ENCODE measurements at places on chromosomes 5 and 9. TPM values are rescaled to one million over a fixed set of nuclear protein-coding genes. Genes with fewer than 3 reads are reported as not detected.

DNA sequence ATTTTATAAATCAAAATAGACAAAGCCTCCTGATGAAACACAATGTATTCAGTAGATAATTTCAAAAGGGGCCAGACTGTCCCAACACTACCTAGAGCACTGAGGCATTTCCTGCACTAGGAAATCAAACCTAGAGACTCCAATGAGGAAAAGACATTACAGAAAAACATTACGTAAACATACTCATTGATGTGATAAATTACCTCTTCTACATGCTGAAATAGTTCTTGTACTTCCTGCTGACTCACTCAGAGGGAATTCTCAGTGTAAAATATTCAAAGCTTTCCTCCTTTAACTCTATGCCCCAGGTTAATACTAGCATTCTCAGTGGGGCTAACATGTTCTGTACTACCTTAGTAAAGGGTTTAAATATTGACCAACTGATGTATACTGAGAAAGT lies 178.0 kb downstream of the ESM1 start:
- H3K27ac ChIP-seq: no peak overlapping the region
- DNase-seq: no peak
- H3K36me3 ChIP-seq: no peaks in the 10 kb centered on the region
- no peaks in the 10 kb centered on the region for H3K4me1 ChIP-seq
- H3K27me3 ChIP-seq: no peaks in the 10 kb centered on the region

GRCh38 chr5:116035123-116035522 lies 2.9 kb downstream of the ARL14EPL start:
- no peak overlapping the region for H3K27ac ChIP-seq
- H3K4me1 ChIP-seq: no peaks in the 10 kb centered on the region
- no peak for DNase-seq
- H3K27me3 ChIP-seq: no peaks in the 10 kb centered on the region

DNA sequence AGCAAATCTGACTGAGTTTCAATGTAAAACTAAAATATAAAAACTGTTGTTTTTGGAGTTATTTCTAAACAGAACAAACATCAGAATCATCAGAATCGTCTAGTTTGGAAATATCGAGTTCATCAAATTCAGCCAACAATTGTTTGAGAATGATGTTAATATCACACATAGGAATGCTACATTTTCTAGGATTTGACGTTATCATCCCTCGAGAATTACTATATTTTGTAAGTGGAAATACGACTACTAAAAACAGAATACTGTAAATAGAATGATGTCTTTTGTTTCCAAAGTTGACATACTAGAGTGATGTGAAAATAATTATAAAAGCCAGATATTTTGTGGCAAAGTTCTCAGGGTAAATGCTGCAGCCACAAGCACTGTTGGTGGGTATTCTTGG lies 805.9 kb downstream of the TLE1 start:
- no peaks in the 10 kb centered on the region for H3K27me3 ChIP-seq
- H3K36me3 ChIP-seq: no peaks in the 10 kb centered on the region
- no peak overlapping the region for H3K4me3 ChIP-seq

DNA sequence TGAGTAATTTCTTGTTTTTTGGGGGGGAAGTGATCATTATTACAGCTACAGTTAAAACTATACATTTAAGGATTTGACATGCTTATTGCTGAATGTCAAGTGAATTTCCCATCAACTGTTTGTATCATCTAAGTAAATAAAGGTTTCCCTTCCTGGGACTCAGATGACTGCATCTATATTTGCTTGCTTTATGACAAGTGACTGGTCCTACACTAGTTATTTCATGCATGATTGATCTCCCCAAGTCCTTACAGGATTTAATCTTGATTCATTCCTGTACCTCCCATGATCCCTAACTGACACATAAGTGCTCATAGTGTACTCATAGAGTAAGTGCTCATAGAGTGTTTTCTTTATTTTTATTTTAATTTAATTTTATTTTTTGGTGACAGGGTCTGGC lies 2.8 kb downstream of the TXNDC8 start:
- H3K27me3 ChIP-seq: no peaks in the 10 kb centered on the region
- no peak for DNase-seq
- H3K4me1 ChIP-seq: no peaks in the 10 kb centered on the region
- no peaks in the 10 kb centered on the region for H3K36me3 ChIP-seq
- no peak overlapping the region for H3K27ac ChIP-seq

- H3K4me1 ChIP-seq: peaks cover 5% of the 10 kb centered on the region
- DNase-seq: no peak
- H3K4me3 ChIP-seq: no peak overlapping the region
- H3K36me3 ChIP-seq: no peaks in the 10 kb centered on the region
- no peaks in the 10 kb centered on the region for H3K27me3 ChIP-seq
These were observed 2.8 kb downstream of the ACO1 start for GRCh38 chr9:32387256-32387655.

Gene KIF20A
- total RNA-seq: 1.9 TPM
